ENCODE measurements at places on chromosomes 3 and 15.

- DNase-seq, result no peak
Observed at GRCh38 chr15:90142216-90143165, 40.2 kb upstream of the IDH2 start.

- DNase-seq, result no peak
Observed at GRCh38 chr3:57557085-57557537, 1.0 kb downstream of the PDE12 start.

- DNase-seq, result no peak
Observed at GRCh38 chr3:43361077-43361476, 74.7 kb downstream of the SNRK start.

DNA sequence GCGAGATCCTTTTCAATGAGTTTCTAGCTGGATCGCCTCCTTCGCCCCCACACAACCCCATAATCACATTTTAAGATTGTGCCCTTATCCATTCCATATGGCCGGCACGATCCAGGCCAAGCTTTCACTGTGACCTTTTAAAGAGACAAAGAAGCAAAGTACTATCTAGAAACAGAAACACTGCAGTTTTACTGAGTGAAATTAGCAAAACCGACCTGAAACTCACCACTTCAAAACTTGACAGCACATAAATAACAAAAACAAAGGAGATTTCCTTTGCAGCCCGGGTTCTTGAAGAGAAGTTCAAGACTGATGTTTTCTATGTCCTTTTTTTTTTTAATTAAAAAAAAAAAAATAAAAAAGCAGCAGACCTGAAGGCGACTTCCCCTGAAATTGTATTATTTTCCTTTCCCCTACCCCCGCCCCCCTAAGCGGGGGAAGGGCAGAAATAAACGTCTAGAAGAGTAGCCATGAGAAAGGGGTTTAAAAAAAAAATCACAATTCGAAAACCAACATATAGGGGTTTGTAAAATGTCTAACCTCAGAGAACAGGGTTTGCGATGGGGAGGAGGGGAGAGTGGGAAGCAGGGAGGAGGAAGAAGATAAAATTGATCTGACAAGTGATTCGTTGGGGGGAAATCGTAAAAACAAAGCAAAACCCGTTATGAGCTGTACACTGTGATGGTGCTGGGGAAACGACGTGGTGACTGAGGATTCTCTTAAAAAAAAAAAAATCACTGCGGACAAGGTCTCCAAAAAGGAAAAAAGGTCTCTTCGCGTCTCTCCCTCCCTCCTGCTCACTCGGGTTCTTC lies 1.5 kb downstream of the SATB1 start:
- DNase-seq, result peak; percentile 12

- DNase-seq, result peak; percentile 48
Observed at GRCh38 chr3:1609416-1609815, 489.2 kb upstream of the CNTN4 start.

DNA sequence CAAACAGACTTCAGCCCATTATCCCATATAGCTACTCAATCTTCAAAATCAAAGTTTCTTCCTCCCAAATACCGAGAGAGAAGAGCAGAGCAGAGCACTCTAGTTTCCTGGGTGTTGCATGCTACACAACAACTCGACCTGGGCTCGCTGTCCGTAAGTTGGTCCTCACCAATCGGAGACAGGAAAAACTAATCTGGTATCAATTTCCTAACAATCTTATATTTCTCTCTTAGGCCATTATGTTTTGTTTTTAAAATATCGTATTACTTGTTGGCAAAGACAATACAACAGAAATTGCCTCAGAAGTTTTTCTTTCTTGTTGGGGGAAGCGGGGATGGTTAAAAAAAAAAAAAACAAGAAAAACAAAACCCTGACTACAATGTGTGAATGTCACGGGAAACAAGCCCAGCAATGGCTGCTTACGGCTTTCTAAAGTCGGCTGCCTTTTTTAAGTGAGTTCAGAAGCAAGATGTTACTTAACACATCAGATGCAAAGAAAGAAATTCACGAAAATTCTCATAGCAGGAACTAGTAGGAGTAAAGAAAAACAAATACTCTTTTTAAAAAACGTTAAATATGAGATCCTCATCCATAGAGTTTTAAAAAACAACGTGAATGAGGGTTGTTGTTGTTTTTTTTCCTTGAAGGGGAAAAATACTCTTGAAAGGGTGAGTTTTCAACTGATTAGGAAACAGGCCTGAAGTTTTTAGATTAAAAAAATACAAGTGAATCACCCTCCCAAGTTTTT lies 1.9 kb downstream of the VGLL4 start:
- DNase-seq, result peak; percentile 33

DNA sequence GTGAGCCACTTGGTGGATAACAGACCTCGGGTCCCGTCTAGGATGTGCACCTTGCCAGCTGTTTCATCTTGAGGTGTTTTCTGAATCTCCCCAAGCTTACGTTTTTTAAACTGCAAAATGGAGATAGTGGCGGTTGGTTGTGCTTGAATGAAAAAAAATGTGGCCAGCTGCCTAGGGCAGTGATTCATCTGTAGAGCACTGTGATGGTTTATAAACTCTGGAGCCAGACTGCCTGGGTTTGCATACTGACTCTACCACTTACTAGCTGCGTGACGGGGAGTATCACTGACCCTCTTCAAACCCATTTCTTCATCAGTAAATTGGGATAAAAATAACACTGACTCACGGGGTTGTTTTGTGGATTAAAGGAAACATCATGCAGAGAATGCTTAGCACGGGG lies 159.1 kb downstream of the CHL1 start:
- no peak for DNase-seq

- no peak for DNase-seq
Observed at GRCh38 chr15:82943176-82943575, 9.3 kb downstream of the HOMER2 start.

GRCh38 chr3:79047581-79047980 lies 720.2 kb downstream of the ROBO1 start:
- DNase-seq, result peak; percentile 60

DNA sequence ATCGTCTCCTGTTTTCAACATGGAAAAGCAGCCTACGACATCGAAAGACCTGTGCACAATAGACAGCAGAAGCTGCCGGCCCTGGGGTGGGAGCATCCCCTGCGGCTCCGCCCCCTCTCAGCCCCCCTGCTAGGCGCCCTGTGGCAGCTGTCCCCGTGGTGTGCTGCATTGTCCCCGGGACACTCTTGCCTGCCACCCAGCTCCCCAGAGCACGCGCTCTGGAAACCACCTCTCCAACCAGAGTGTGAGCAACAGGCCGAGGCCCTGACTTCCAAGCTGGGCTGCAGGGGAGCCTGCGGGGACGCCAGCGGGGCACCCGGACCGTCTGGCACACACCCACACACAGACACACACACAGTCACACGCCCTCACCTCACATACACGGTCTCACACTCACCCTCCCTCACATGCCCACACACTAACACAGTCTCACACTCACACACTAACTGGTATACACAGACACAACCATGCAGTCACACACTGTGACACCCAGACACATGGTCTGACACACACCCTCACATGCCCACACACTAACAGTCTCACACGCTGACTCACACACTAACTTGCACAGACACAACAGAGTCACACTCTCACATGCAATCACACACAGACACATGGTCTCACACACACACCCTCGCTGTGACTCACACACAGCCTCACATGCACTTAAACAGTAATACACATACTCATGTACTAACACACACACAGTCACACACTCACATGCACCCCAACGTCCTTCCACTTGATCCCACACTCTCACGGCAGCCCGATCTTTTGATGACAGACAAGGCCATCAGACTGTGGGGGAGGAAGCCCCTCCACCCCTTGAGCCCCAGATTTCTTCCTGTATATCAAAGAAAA lies 94.7 kb downstream of the OCA2 start:
- no peak for DNase-seq

GRCh38 chr3:187765342-187765741 lies 20.1 kb upstream of the BCL6 start:
- no peak for DNase-seq

DNA sequence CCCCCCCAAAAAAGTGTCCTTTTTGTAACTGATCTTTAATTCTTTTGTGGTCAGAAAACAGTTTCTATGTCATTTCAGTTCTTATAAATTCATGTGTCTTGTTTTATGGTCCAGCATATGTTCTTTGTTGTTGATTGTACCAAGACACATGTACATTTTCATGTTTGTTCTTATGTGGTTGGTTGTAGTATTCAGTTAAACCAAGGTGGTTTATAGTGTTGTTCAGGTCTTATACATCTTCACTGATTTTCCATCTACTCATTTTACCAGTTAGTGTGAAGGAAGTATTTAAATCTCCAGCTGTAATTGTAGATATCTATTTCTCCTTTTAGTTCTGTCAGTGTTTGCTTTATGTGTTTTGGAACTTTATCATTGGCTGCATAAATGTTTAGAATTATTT lies 24.0 kb downstream of the MEF2A start:
- DNase-seq, result no peak

DNA sequence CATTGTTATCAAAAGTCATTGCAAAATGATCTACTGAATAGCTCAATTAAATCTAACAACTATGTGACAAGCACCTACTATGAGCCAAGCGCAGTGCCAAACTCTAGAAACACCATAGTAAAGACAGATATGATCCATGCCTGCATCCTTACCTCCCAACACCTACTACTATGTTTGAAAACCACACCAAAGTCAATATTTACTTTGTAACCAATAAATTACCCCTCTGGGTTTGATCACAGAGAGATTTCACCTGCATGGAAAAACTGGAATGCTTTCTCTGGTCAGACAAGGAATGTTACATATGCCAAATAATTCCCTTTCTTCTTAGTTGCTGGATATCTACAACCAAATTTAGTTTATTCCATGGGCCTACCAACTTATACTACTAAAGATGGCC lies 422.2 kb downstream of the FHIT start:
- DNase-seq, result no peak

DNA sequence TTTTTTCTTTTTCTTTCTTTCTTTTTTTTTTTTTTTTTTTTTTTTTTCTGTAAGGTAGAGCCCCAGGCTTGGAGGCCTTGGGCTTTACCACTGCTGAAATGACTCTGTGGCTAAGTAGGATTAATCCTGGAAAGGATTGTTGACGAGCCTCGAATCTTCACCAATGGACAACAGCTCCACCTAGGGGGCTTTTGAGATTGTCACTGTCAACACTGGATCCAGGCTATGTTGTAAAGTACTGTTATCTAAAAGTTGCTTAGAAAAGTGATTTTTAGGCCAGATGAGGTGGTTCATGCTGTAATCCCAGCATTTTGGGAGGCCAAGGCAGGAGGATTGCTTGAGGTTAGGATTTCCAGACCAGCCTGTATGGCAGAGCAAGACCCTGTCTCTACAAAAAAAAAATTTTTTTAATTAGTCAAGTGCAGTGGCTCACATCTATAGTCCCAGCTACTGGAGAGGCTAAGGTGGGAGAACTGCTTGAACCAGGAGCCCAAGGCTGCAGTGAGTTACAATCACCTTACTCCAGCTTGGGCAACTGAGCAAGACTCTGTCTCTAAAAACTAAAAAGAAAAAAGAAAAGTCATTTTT lies 41.6 kb downstream of the KLHL18 start:
- DNase-seq, result peak; percentile 70

All from fibroblast of skin of left quadriceps (primary cell).